Urothelium cell line (cell line): ENCODE measurements at places on chromosomes 3 and 15.

- DNase-seq = no peak
Observed at GRCh38 chr3:50205413-50206276, 574 bp downstream of the SLC38A3 start.

DNA sequence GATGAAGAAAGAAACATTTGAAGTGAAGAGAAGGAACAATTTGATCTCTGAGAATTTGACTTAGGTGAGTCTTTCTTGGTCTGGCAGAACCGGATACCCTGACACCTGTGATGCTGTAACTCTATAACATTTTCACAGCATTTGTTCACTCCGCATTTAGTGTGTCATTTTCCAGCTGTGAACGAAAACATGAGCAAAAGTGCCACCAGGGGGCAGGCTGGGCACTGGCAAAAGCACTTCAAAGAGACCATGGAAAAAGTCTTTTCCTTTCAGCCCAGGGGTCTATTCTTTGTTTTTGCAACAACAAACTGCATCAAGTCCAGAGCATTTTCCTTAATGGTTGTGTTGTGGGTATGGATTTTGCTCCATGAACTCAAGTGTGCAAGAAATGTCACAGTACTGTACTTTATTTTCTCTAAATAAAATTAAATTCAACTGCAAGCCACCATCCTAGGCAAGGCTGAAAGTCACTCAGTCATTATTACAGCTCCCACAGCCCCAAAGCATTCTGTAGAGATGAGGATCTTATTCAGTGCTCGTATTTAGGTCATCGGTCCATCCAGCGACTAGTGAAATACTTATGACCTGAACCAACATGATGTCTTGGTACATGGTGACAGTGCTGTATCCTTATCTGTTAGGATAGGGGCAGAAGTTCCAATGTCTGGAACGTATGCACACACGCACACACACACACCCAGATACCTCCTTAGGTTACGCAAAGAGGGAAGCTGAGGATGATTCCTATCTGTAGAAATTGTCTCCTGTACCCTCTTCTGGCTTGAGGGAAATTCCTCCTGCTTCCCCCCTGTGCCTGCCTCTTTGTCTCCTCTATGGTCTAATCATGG, 125.5 kb downstream of the GADL1 start:
- peak; percentile 59 for DNase-seq

DNA sequence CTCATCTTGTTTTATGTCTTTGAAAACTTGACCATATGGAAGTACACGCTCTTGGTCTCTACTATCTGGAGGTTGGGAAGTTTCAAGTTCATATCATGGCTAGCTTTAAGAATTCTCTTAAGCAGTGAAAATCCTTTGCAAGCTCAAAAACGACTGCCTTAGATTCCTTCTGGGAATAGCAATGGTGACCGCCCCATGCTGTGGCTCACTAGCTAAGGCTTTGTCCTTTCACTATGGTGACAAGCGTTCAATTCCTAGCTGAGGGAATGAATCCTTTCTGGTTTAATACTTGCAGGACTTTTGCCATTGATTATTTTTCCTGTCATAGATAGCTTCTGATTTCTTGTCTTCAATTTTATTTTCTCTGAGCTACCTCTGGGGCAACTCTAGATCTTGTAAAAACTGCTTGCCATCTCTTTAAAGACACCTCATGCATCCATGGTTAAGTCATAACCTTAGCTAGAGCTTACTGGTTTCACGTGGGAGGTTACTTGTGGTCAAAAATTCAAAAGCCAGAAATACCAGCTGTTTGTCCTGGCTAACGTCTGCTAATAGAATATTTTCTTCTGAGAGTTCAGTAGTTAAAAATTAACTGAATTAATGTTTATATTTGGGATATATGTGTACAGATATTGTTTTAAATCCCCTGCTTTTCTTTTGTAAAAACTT, 673.4 kb upstream of the CBLB start:
- no peak for DNase-seq

DNA sequence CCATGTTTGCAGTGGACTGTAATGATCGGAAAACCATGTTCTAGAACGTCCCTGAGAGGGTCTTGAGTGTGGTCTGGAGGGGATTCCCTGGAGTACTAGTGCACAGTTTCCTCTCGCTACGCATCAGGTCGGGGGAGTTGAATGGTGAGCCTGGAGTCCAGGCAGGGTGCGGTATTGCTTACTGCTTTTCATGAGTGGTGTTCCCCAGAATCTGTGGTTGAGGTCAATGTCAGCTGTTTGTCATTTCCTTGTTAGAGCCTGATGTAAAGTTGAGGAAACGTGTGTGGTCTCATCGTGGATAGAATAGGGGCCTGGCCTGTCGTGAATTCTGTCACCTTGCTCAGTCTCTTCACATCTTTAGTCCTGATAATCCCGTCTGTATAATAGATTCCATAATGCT, 328.2 kb upstream of the LRRFIP2 start:
- no peak for DNase-seq

DNA sequence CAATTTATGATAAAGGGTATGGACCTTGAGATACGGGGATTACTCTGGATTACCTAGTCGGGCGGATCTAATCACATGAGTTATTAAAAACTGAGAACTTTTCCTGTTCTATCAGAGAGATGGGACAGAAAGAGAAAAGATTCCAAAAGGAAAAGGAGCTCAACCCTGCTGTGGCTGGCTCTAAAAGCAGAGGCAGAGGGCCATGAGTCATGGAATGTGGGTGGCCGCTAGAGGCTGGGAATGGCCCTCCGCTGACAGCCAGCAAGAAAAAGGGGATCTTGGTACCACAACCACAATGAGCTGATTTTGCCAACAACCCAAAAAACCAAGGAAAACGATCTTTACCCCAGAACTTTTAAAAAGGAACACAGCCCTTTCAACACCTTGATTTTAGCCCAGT, 210.0 kb downstream of the MAGI1 start:
- peak; percentile 53 for DNase-seq

DNA sequence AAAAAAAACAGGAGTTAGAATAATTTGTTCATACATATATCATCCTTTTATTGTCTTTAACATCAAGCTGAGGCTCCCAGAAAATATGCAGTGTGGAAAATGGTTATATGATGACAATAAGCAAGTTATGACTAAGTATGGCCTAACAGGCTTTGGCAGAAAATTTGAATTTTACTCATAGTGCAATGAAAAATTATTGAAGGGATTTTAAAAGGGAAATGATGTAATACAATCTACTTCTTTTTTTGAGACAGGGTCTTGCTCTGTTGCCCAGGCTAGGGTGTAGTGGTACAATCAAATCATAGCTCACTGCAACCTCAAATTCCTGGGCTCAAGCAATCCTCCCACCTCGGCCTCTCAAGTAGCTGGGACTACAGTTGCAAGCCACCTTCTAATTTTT, 78.7 kb downstream of the FAIM start:
- DNase-seq = no peak

DNA sequence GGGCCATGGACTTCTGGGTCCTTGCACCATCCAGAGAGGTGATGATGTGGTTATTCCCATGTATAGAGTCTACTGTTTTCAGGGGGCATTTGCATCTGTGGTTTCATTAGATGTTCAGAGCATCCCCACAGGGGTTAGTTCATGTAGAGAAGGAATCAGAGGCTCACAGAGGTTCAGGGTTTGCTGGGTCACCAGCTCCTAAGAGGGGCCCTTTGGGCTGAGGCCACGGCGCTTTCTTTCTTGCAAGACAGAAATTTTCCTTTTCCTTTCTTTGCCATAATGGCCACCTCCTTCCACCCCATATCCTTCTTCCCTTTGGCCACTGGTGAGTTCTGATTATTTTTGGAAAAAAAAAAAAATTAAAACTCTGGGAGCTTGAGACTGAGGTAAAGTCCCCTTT, 62.3 kb downstream of the APBA2 start:
- no peak for DNase-seq

DNA sequence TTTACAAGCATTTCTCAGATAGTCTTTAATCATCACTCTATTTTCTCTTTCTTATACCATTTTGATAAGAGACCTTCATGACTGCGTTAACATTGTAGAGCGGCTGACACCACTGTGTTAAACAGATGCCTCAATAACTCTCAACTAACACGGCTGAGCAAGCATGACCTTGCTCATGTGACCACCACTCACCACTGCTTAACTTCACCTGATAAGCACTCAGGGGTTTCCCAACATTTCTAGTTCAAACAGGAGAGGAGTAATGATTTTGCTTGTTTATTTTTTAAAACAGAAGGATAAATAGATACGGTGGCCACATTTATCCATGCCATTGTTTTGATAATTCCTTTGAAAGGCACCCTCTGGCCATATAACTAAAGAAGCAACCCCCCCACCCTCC, 37.7 kb upstream of the TMEM45A start:
- DNase-seq = no peak

GRCh38 chr3:142356818-142357217, 91.0 kb downstream of the XRN1 start:
- DNase-seq = no peak

DNA sequence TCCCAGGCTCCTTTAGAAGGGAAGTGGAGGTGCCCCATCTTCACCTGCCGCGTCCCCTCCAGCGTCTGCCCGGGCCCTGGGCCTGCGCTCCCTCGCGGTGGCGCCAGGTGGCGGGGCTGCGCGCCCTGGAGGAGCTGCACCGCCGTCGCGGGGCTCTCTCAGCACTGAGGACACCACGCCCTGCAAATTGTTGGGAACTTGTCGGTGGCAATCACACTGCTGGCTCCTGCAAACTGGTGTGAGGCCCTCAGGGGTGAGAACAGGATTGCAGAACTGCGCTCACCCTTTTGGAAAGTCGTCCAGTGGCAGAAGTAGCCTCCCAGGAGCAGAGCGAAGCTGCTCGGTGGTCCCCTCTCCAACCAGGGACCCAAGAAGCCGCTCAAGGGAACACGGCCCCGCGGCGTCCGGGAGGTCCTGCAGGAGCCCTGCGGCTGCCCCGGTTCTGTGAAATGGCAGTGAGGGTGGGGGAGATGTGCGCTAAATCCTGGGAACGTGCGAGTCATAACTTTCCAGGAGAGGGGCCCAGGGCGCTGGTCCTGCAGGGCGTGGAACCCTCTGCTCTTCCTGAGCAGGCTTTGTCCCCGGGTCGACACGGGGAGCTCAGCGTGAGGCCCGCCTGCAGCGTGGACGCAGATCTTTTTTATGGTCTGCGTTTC, 995 bp upstream of the LRRK1 start:
- DNase-seq = peak; percentile 93

DNA sequence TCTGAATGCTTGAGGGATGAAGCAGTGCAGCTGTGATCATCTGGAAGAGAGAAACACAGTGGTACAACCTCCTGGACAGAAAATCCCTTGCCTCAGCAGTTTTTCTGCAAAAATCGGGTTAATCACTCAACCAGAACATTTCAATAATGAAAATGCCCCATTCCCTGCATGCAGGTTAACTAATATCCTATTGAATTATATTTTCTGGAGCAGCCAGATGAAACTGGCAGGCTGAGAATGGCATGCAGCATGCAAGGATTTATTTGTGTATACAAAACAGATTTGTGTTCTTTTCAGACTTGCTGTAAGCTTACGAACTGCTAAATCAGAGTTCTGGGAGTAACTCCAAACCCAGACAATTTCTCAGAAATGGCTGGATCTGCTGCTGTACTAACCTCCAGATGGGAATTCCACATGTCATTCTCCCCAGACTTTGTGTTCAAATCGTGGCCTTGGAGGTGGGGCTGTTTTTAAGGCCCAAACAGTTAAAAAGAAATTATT, 39.1 kb downstream of the SLC9A9 start:
- DNase-seq = no peak

DNA sequence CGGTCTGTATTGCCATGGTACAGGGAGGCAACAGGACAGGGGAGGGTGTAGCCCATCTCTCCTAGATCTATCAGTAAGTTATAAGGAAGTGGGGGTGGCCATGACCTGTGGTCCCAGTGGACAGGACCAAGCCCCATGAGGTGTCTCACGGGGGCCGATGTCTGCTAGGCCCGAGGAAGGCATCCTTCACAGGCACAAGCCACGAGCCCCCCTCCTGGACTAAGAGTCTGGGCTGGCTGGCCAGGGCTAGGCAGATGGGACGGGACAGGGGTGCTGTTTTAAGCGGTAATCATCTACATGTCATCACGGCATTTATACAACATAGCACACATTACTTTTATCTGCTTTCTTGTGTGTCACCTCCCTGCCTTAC, 2.6 kb upstream of the TBC1D2B start:
- no peak for DNase-seq

DNA sequence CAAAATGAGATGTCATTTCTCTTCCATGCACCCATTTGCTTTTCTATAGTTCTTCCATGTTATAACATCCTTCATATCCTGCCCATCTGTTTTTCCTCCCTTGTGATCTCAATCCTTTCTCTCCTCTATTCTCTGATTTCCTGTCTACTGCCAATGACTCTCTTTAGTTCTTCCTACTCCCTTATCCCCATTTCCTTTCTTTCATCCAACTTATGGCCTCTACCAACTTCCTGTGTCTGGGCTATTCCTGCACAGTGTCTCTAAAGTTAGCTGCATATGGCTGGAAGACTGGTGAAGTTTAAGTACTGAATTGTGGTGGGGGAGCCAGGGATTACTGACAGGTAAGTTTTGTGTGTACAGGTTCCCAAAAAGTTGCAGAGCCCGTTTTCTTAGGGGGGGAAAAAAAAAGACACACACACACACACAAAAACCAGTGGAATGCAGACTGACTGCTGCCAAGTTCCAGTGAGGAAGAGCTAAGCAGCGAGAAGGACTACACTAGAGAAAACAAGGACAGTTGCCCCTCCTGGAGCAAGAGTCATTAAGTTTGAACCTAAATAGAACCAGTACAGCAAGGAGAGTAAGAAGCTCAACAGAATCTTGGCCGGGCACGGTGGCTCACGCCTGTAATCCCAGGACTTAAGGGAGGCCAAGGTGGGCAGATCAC, 28.8 kb downstream of the XRN1 start:
- DNase-seq = no peak

DNA sequence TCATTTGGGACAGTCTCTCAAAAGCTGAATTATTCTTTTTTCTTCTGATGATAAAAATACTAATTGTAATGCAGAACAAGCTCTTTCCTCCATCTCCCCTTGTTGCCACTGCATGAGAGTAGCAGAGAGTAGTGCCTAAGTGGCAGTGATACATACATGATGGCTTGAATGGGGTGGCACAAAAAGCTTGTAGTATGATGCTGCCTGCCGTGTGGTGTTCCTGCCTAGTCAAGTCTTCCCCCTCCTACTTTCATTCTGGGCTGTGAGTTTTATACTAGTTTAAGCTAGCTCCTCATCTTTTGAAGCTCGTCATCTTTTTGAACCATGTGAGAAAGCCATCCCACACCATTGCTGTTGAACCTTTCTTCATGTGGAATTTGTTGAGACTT, 230.5 kb downstream of the NFKBIZ start:
- no peak for DNase-seq

GRCh38 chr15:100818927-100819326, 60.7 kb upstream of the ALDH1A3 start:
- no peak for DNase-seq

GRCh38 chr3:46071222-46071858, 44.1 kb upstream of the XCR1 start:
- DNase-seq = no peak

- DNase-seq = no peak
Observed at GRCh38 chr3:47455806-47456452, 19.8 kb downstream of the SCAP start.

GRCh38 chr3:11587766-11588165, 55.9 kb downstream of the VGLL4 start:
- no peak for DNase-seq

GRCh38 chr3:145798696-145799537, 362.1 kb downstream of the PLOD2 start:
- DNase-seq = no peak

- no peak for DNase-seq
Observed at GRCh38 chr3:172002512-172003078, 36.8 kb upstream of the FNDC3B start.

- DNase-seq = no peak
Observed at GRCh38 chr3:175434561-175434960, 575.4 kb downstream of the NAALADL2 start.

GRCh38 chr3:159077860-159078259, 276.0 kb downstream of the MFSD1 start:
- DNase-seq = peak; percentile 27

- DNase-seq = no peak
Observed at GRCh38 chr3:33003308-33003707, 51.9 kb downstream of the CCR4 start.
